ENCODE measurements at places on chromosomes 2 and 18.
A peak's percentile ranks its signal among the peaks of the same experiment; 100 is the strongest.

GRCh38 chr2:235061656-235062055, 109.8 kb downstream of the SH3BP4 start:
- DNase-seq = no peak

- DNase-seq = no peak
Measured at GRCh38 chr2:241107031-241107783, 5.1 kb upstream of the MTERF4 start.

- no peak for DNase-seq
Measured at GRCh38 chr18:28854964-28855363, 678.0 kb upstream of the CDH2 start.

GRCh38 chr2:106223347-106223746, 29.2 kb upstream of the UXS1 start:
- no peak for DNase-seq

- no peak for DNase-seq
Measured at GRCh38 chr2:234491897-234492296, 5.0 kb downstream of the ARL4C start.

DNA sequence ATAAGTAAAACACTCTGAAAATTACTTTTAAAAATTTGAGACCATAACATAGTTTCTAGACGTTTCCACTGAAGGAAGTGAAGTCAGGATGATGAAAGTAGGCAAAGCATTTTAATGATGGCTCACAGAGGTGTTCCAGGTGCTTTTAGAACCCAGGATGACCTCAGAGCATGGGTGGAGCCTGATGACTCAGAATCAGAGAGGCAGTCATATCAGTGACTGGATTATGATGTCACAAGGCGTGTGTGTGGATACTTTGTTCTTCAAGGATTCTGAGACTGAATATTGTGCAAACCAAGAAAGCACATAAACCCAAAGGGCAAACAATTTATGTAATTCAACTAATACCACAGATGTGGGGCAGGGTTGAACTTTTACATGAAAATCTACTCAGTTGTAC, 208.0 kb upstream of the FBXO11 start:
- peak; percentile 73 for DNase-seq

GRCh38 chr2:2992634-2993033, 385.0 kb downstream of the EIPR1 start:
- no peak for DNase-seq

DNA sequence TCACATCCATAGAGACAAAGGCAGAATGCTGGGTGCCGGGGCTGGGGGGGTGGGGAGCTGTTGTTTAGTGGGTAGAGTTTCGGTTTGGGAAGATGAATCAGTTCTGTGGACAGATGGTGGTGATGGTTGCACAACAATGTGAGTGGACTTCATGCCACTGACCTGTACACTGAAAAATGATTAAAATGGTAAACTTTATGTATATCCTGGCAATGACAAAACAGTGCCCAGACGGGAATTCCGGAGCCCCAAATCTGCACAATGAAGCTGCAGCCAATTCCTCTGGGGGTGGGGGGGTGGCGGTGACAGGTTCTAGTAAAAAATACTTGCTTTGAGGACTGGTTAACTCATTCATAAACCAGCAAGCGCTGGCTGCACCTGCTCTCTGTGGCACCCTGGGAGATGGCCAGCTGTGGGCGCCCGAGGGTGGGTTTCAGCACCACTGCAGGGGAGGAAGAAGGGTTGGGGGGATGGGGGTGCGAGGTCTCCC, 81.8 kb upstream of the HPCAL1 start:
- no peak for DNase-seq

- no peak for DNase-seq
Measured at GRCh38 chr2:62653582-62654422, 51.7 kb upstream of the EHBP1 start.

DNA sequence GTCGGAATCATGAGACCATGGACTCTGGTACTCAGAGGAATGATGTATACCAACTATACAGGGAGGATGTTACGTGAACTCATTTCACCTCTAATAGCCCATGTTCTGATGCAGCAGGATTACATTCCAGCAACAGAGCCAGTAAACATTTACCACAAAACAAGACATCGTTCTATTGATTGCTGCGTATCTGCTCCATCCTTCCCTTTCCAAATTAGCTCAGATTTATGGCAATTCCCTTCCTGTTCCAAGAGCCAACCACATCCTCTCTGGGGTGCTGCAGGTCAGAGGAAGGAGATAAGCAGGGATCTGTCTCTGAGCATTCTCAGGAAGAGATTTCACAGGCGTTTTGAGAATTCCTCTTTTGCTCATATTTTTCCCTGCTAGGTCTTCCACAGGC, 98.3 kb downstream of the KLF7 start:
- DNase-seq = no peak

GRCh38 chr2:84467389-84467788, 8.3 kb upstream of the SUCLG1 start:
- DNase-seq = no peak

DNA sequence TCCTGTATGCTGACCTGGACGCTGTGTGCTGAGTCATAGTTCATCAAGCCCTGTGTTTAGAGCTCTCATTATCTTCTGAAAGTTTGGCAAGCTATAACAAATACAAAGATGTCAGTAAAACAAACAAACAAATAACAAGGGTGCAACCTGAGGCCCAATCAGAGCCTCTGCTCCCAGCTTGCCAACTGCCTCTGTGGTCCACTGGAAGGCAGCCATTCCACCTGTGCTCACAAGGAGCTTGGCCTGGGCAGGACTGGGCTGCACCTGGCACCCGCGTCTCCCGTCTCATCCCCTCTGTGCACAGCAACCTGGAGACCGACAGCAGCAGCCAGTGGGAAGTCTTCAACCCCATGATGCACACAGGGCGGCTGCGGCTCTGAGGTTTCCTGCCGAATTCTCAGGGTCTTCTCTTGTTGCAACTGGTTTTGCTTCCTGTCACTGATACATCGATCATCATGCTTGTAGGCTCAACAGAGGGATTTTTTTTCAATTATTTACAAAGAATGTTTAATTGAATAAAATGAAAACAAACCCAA, 97.8 kb downstream of the TMEM18 start:
- DNase-seq = no peak
